ENCODE measurements at places on chromosomes 7 and 10.

GRCh38 chr10:43801626-43802025 is 152.9 kb upstream of the ZNF32 start:
- DNase-seq, result no peak

DNA sequence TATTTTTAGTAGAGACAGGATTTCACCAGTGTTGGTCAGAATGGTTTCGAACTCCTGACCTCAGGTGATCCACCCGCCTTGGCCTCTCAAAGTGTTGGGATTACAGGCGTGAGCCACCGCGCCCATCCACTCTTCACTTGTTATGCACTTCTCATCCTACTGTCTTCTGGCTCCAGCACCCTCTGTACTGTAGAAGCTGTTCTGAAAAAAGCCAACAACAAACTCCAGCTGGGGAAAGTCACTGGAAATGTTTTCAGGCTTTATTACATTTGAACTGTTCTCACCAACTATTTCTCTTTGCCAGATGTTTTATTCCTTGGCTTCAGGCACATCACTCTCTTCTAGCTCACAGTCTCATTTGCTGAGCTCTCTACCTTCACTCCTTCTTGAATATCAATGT is 122.5 kb upstream of the EGR2 start:
- DNase-seq, result no peak

DNA sequence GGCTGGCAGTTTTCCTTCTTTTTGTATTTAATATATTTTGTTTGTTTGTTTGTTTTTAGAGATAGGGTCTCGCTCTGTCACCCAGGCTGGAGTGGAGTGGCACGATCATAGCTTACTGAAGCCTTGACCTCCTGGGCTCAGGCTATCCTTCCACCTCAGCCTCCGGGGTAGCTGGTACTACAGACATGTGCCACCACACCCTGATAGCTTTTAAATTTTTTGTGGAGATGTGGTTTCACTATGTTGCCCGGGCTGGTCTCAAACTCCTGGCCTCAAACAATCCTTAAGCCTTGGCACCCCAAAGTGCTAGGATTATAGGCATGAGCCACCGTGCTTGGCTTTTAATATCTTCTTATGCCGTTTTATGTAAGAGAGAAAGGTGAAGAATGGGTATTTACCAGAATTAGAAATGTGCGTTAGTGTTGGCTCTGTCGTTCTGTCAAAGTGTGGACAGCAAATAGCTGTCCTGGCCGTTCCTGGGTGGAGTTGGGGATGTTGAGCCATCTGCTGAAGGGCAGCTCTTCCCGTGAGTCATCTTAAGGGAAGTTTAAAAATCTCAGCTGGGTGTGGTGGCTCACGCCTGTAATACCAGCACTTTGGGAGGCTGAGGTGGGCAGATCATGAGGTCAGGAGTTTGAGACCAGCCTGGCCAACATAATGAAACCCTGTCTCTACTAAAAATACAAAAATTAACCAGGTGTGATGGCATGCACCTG is 14.8 kb downstream of the OGDH start:
- no peak for DNase-seq

- DNase-seq, result no peak
These were observed 171.8 kb downstream of the NEURL1 start for GRCh38 chr10:103665162-103665889.

DNA sequence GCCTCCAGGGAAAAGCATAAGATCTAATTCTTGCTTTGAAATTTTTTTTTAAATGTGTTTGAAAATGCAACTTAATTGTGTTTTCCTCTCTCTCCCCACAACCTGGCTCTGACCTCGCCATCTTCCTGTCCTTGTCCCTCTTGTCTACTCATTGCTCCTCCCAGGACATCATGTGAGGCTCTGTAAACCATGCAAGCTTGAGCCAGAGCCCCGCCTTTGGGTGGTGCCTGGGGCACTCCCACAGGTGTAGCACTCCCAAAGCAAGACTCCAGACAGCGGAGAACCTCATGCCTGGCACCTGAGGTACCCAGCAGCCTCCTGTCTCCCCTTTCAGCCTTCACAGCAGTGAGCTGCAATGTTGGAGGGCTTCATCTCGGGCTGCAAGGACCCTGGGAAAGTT is 9.8 kb upstream of the CDHR1 start:
- DNase-seq, result no peak
